ENCODE measurements at places on chromosomes 3 and 15.

DNA sequence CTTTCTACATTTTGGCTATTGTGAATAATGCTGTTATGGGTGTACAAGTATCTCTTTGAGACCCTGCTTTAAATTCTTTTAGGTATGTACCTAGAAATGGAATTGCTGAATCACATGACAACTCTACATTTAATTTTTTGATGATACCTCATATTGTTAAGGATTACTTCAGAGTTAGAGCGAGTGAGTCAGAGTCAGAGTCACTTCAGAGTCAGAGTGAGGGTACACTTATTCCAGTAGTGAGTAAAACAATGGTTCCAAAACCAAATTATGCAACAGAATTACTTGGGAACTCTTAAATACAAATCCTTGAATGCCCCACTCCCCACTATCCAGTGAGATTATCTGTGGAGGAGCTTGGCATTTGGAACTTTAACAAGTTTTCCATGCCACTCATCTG lies 50.3 kb upstream of the SNRK start:
- DNase-seq: no peak

DNA sequence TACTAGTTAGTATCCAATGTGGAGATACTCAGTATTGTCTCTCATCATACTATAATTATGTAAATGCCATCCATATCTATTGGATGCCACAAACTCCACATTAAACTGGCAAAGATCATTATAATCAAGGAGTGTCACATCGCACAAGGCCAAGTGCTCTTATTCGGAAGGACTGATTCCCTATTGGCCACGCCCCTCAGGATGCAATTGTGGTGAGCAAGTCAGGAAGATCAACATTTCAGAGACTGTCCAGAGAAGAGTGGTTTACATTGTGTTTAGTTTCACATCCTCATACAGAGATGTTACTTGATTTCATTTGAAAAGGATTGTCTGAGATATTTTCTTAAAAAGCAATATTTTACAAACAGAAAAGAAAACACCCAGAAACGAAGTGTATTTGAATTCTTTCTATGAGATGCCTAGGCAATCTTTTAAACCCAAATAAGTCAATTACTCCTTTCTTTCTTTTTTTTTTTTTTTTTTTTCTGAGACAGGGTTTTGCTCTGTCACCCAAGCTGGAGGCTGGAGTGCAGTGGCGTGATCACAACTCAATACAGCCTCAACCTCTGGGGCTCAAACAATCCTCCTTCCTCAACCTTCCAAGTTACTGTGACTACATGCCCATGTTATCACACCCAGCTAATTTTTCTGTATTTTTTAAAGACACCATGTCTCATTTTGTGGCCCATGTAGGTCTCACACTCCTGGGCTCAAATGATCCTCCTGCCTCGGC lies 369.1 kb downstream of the RBMS3 start:
- no peak for DNase-seq

GRCh38 chr15:35876762-35877161 lies 330.8 kb upstream of the DPH6 start:
- no peak for DNase-seq

- no peak for DNase-seq
Measured at GRCh38 chr3:192026661-192027060, 565.7 kb downstream of the PYDC2 start.

GRCh38 chr3:172173316-172174254 lies 134.2 kb downstream of the FNDC3B start:
- no peak for DNase-seq

- no peak for DNase-seq
Measured at GRCh38 chr15:74411686-74412085, 22.1 kb downstream of the SEMA7A start.

- DNase-seq: no peak
Measured at GRCh38 chr3:156631323-156631722, 43.1 kb upstream of the TIPARP start.
